ENCODE measurements at places on chromosomes 3 and 15.

DNA sequence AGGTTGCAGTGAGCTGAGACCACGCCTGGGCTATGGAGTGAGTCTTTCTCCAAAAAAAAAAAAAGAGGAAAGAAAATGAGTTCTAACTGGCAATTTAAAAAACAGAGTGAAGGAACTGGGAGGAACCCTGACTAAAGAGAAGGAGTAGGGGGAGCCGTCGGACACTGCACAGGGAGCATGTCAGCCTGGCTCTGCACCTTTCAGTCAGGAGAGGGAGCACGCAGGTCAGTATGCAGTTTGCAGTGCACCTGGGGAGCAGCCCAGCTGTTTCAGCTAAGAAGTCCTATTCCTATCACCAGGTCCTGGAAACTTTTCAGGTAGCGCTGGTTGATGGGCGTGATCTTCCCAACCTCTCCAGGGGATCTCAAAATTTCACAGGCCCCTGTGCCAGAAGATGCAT is 14.9 kb upstream of the ZXDC start:
- no peak for DNase-seq

DNA sequence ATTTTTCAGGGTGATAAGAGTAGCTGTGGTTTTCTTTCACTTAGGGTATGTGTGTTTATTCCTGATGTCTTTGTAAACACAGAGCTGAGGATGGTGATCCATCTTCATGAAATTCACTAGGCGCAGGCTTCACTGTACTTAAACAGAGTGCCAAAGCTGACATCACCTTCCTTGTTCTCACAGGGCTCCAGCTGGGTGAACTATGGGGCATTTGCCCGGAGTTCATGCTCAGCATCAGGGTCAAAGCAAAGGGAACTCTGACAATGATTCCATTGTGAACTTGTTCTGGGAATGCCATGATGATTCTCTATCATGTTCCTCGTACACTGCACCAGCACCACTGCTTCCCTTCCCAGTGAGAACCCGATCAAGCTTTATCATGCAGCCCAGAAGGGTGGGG is 184.8 kb upstream of the P2RY1 start:
- DNase-seq, result no peak

DNA sequence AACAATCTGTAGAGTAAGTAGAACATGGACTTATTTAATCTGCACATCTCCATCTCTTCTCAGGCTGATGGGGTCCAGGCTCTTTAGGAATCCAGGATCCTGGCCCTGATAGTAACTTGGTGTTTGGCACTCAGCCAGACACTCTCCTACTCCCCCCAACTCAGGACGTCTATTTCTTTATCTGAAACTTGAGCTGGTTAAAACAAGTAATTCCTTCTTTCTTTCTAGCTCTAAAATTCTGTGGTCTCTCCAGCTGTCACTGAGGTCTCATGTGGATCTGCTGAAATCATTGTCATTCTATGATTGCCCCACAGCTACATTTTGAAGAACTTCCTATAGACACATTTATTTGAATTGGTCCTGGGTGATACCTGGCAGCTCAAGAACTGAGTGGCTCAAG is 59.0 kb downstream of the TP63 start:
- DNase-seq, result no peak

DNA sequence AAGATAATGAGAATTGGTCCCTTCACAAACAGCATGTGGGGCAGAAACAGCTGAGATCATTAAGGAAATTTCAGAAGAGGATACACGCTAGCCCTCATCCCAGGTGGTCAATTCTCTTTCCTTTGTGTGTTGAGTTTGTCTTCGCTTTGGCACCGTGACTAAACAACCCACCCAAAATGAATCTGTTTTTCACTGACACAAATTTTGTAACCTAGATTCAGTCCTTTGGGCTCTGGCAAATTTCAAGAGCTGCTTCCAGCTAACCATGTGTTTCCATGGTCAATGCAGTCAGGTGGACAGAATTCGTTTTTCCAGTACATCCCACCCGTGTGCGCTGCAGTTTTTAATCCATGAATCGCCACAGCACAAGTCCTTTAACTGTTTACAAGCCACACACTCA is 435.4 kb downstream of the WDR72 start:
- DNase-seq, result no peak

- DNase-seq, result no peak
Measured at GRCh38 chr3:144590854-144591253, 619.2 kb downstream of the DIPK2A start.

GRCh38 chr3:175287361-175287963 is 428.3 kb downstream of the NAALADL2 start:
- DNase-seq, result no peak

- no peak for DNase-seq
Measured at GRCh38 chr3:172087602-172088580, 48.5 kb downstream of the FNDC3B start.

DNA sequence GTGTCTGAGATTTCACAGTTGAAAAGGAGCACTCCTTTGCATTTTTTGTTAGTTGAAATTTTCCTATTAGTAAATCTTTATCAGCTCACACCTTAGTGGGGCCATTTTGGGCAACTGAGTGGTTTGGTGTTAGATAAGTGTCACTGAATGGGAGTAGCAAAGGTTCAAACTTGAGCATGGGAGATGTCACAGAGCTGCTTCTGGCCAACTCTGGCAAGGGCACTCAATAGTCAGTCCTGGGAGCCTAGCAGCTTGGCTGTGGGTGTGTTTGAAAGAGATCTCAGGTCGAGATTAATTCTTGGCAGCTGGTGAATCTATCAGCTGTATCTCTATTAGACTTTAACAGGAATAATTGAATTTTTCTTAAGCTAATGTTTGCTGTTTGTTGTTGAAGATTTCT is 579.3 kb downstream of the EDEM1 start:
- no peak for DNase-seq

GRCh38 chr15:86645925-86646500 is 566.3 kb downstream of the AGBL1 start:
- DNase-seq, result no peak

DNA sequence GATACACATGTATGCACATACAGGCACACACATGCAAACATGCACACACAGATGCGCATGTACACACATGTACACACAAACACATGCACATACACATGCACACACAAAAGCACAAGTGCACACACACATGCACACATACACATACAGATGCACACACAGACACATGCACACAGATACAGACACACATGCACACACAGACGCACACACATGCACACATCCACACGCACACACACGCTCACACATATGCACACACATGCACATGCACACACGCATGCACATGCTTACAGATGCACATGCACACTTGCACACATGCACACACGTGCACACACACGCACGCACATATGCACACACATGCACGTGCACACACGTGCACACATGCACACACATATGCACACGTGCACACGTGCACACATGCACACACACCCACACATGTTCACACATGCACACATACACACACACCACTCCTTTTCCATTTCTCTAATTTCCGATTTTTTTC is 283.8 kb upstream of the FRG2C start:
- no peak for DNase-seq

DNA sequence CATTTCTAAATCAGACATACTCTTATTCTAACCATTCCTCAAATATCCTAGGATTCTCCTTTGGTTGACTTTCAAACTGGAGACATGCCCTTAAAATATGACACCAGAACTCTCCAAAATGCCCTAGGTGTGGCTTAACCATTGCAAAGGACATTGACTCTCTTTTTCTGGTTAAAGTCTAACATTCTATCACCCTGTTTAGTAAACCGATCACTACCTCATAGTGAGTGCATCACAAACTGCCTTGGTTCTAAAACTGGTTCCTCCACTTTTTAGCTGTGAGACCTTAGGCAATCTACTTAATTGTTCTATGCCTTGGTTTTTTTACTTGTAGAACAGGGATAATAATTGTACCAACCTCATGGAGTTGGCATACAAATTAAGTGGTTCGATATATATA is 224.3 kb downstream of the CDIN1 start:
- DNase-seq, result no peak

DNA sequence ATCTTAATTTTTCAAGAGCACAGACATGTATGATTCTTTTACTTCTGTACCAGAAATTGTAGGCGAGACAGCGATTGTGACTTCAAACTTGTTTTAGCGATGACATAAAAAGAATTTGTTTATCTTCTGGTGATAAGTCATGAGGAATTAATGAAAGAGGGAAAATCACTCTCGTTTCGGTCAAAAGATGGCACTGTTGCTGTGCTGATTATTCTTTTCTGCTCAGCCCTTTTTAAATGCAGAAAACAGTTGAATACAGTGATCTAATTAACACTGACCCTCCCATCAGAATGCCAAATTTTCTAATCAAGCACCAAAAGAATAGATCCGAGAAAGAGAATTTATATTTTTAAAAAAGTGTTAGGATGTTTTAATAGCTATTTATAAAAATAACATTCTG is 52.6 kb downstream of the NSUN3 start:
- no peak for DNase-seq

DNA sequence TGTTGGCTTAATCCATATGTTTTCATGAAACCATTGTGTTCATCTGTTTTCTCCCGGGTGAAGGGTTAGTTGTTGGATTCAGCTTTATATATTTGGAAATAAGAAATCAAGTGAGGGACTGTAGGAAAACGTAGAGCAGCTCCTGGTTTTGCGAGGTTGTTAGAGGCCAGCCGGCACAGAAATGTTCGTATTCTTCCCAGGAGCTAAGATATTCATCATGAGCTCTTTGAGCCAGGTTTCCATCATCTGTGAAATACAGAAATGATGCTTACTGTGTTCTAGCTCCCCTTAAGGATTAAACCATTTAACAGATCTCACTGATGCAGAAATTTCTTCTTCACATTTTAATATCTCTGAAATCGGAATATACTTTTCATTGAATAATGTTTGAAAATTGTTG is 235.5 kb downstream of the PTPRG start:
- no peak for DNase-seq

- no peak for DNase-seq
Measured at GRCh38 chr3:129593230-129593594, 13.3 kb downstream of the PLXND1 start.

DNA sequence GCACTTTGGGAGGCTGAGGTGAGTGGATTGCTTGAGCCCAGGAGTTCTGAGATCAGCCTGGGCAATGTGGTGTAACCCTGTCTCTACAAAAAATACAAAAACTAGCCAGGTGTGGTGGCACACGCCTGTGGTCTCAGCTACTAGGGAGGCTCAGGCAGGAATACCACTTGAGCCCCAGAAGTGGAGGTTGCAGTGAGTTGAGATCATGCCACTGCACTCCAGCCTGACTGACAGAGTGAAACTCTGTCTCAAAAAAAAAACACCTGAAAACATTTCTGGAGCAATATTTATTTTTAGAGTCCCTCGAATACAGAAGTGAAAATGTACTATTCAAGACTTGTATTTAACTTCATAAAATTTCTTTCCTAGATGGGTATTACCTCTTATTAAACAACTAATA is 4.6 kb downstream of the SPCS1 start:
- DNase-seq, result no peak

DNA sequence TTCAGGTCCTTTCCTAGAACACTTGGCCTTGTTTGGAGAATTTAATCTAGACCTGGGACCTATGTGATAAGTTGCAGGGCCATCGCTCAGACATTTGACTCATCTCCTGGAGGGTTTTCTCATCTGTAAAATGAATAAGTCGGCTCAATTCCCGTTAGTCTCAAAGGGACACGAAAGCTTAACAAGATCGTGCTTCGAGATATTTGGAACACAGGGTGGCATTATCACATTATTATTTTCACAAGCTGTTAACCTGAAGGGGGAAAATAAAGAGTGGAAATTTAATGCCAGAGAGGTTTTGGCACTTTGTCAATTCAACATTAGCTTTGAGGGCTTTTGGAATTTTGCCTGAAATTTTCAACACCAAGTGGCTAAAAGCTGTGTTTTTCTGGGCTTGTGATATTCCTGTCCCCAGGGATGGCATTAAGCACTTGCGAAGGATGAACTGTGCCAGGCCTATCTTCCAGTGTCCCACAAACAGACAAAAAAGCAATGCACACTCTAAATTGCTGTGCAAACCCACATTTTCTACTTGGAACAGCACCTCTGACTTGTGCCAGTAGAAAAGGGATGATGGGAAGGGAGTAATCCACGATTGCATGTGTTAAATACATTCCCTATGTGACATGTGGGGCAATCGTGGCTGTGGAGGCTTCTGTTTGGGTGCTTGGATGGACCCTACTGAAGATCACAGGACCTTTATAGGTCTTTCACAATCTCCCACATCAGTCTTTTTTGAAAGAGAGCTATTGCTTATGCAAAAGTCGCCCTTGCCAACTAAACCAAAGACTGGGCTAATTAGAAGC is 478.7 kb downstream of the MFSD1 start:
- no peak for DNase-seq

- DNase-seq, result no peak
Measured at GRCh38 chr15:49706805-49707204, 86.0 kb downstream of the DTWD1 start.

GRCh38 chr3:8734137-8734878 is 706 bp downstream of the CAV3 start:
- DNase-seq, result no peak

GRCh38 chr3:2535206-2535605 is 436.5 kb downstream of the CNTN4 start:
- no peak for DNase-seq

DNA sequence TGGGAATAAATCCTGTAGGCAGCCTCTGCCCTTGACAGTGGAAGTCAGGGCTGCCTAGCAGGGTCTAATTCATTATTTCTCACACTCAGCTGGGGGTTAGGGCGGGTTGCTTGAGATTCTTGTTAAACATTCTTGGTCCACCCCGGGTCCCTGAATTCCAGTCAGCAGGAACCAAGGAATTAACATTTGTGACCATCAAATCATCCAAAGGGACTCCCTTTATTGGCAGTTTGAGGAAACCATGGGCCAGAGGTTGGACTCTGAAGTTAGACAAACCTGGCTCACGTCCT is 122.8 kb downstream of the EEFSEC start:
- DNase-seq, result no peak

DNA sequence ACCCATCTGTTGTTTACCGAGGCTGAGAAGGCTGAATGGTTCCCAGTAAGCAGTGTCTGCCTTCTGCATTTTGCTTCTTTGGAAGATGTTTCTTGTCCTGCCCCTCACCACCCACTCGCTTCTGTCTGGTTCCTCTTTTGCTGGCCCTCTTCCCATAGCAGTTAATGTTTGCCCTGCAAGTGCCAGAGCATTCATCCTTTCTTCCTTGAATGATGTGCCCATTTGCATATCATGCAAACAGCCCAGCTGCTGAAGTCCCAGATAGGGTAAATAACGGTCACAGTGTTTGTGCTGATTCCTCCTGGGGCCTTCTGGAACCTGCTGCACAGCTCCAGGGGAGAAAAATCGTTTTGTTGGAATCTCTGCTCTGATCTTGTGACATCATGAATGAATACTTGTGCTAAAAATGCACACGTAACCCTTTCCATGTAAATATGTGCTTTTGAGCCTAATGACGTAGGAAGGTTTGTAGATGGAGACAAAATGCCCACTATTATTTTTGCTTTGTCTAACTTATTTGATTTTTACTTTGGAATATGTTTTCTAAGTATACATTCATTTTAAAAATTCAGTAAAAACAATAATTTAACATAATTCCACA is 381.0 kb downstream of the SOX2 start:
- DNase-seq, result no peak

GRCh38 chr3:177820683-177821316 is 623.5 kb upstream of the TBL1XR1 start:
- DNase-seq, result no peak

GRCh38 chr3:182908471-182908870 is 71.9 kb downstream of the DCUN1D1 start:
- no peak for DNase-seq

All from cortex of kidney (tissue), 1 donor.